Vagina (tissue), 2 donors: ENCODE measurements at places on chromosomes 5 and 9.

DNA sequence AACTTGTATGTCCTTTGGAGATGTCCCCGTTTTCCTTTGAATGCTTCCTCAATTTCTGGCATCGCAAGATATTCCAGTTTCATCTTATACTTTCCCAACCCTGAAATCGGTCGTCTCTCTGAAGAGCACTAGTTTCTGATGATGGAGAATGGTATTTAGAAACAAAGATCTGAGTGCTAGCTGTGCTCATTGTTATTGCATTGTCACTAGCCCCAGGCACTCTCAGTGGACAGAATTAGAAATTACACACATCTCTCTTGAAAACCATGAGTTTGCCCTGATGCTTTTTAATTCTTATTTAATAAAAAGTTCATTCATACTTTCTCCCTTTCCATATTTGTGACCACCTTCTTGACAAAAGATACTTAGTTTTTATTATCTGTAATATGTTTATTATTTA lies 67.7 kb downstream of the C9orf152 start:
- no peak for DNase-seq

DNA sequence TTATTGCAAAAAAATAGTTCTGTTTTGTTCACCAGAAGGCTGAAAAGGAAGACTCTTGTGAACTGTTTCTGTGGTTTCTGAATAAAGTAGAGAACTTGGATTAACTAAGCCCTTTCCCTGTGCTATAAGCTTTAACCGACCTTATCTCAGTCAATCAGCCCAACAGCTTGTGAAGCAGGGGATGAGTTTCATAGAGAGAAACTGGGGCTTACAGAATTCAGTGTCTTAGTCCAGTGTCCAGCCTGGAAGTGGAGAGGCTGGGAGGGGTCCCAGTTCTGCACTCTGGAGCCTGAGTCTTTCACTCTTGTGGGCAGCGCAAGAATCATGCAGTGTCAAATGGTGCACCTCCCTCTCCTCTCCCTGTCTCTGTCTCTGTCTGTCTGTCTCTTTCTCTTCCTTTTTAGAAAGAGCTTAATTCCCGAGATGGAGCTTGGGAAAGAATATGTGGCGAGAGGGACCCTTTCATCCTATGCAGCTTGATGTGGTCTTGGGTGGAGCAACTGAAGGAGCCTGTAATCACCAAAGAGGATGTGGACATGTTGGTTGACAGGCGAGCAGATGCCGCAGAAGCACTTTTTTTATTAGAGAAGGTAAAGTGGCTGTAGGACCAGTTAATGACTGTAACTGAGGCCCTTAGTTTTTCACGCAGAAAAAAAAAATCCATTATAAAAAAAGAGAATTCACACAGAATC lies 17.0 kb downstream of the PTPDC1 start:
- no peak for DNase-seq

DNA sequence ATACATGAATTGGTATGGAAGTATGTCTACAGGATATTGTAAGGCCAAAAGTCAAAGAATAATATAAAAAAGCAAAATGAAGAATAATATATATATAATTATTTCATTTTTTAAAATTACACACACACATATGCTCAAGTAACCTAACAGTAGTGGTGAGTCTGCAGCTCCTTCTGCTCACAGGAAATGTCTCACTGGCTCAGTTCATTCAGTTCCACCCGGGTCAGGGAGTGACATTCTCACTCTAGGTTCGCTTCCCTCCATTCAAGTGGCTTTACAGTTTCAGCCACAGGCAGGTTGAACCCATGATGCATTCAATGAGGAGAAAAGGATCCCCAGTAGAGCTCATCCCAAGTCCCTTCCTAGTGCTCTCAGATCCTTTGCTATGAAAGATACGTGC lies 90.8 kb downstream of the SUSD1 start:
- DNase-seq: no peak

DNA sequence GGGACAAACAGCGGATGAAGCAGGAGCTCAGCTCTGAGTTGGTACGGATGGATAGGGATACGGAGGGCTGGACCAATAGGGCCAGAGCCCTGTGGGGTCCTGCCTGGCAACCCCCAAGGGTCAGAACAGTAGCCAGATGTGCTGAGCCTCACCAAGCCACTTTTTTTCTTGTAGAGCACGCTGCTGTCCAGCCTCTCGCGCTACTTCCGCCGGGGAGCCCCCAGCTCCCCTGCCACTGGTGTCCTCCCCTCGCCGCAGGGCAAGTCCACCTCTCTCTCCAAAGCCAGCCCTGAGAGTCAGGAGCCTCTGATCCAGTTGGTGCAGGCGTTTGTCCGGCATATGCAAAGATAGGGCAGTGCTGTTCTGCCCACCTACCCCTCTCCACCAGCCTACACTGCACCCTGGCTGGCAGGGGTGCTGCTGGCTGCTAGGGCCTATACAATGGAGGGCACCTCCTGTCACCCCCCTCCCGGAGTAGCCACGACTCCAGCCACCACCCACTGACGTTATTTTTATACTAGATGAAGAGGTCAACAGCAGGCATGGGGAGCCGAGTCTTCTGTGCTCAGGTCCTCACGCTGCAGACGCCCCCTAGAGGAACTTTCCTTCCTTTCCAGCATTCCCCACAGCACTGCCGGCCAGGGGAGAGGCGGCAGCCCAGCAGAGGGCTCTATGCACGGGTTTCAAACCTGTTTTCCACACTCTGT lies 21.6 kb downstream of the SH3GLB2 start:
- no peak for DNase-seq

DNA sequence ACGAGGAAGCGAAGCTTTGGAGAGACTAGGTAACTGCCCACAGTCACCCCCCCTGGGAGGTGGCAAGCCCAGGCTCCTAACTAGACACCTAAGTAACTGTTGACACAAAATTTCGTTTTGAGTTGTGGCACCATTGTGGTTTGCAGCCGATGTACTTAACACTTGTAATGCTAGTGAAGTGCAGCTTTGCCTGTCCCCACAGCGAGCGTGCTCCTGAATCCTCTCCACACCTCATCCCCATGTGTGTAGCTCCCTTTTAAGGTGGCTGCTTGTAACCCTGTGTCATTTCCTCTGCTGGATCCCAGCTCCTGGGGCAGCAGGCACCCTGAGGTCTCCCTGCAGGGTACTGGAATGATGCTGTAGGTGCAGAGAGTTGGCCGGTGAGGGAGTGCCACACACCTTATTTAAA lies 114.9 kb downstream of the TRIO start:
- no peak for DNase-seq

GRCh38 chr9:91844190-91844589 lies 105.8 kb downstream of the ROR2 start:
- DNase-seq: no peak

- DNase-seq: no peak
These were observed 69.5 kb downstream of the ERP44 start for GRCh38 chr9:100029251-100029650.

DNA sequence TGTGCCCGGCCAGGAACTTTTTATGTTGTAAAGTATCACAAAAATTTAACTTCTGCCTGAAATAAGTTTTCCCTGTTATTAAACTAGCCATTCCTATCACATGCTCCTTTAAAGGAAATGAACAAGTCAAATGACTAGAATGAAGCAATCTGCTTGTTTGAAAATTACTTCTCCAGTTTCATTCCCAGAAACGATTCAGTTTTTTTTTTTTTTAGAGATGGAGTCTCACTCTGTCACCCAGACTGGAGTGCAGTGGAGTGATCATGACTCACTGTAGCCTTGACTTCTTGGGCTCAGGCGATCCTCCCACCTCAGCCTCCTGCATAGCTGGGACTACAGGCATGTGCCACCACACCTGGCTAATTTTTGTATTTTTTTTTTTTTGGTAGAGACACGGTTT lies 13.3 kb upstream of the GNG10 start:
- DNase-seq: no peak

DNA sequence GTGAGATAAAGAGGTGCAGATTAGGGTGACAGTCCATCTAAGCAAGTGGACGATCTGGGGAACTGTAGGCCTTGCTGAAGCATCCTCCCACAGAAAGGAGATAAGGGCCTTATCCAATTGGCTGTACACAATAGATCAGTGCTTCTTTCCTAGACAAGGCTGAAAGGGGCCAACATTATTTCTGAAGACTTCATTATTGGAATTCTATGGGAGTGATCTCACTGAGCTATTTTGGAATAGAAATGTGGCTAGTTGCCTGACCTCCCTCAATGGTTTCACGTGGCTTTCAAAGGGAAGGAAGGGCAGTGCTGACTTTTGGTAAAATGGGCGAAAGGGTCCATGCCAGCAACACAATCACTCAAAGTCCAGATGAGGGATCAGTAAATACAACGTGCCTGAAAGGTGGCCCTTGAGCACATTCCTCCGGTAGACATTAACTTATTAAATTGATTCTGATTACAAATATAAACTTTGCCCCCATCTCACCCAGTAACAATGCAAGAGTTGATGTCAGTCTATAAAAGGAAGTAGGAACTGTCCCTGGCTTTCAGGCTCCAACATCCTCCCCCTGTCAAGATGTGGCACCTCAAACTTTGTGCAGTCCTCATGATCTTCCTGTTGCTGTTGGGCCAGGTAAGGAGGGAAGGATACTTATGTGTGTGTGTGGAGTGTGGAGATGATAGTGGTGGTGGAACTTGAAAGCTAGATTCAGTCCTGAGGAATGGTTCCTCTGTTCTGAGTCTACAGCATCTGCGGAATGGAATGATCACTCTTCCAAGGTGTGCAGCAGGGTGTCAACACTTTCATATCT lies at the start of gene LEAP2:
Gene LEAP2 (plus strand): TSS at position 550 of the 811 bp plus-strand sequence. CDS start 27 bp downstream, at position 577.
- DNase-seq: no peak

DNA sequence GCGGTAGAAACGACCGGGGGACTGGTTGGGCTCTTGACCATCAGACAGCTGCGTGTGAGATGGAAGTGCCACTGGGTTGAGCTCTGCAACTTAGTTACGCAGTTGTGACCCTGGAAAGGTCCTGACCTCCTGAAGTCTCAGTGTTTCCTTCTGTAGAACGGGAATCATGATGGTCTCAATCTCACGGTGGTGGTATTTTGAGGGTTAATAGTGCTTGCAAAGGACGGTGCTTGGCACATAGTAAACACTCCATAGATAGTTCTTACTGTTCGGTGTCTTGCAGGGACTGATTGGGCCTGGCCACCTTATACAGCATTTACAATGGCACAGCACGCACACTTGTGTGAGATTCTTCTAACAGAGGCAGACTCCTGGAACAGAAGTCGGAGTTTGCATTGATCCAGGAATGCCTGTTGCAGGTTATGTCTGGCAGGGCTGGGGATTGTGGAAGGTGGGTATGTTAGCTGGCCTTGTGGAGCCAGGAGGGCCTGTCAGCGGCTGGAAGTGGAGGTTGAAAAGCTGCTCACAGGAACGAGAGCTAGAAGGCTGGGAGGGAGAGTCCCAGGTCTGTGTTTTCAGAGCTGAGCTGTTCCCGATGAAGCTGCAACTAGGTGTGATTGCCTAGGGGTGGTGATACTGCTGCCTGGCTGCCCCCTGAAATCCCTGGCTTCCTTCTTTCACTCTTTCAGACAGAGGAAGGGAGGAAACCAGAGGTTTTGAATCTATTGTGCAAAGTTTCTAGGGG lies 962 bp upstream of the TXN start:
- no peak for DNase-seq
